Dermis microvascular lymphatic vessel endothelial cell (primary cell): ENCODE measurements at places on chromosomes 5 and 9. TPM values are rescaled to one million over a fixed set of nuclear protein-coding genes. Genes with fewer than 3 reads are reported as not detected.
A peak's percentile ranks its signal among the peaks of the same experiment; 100 is the strongest.

DNA sequence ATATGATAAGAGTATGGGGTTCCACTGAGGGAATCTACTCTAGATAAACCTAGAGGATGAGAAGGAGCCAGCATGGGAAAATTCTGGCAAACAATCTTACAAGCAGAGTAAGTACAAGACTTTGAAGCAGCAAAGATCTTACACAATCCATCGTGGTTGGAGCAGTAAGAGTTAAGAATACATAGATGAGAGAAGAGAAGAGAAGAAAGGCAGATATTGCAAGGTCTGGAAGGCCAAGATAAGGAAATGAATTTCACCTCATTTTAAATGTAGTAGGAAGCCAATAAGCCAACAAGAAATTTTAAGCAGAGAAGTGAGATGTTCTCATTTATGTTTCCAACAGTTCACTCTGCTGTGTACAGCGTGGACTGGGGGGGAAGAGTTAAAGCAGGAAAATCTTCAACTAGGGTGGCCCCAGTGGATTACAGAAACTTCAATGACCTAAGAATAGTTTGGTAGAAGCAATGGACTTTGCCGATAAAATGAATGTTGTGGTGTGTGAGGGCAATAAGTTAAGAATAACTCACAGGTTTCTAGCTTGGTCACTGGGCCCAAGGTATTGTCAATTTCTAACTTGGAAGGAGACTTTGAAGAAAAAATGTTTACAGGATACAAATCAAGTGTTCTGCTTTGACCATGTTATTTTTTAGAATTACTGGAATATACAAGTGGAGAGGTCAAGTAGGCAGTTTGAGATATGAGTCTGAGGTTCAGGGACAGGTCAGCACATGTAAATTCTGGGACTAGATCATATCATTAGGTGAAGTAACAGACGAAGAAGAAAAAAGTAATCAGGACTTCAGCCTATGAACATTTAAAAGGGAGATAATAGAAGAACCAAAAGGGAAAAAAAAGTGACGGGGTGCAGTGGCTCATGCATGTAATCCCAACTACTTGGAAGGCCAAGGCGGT is 12.1 kb upstream of the ISOC1 start:
- DNase-seq, result no peak

PSD2 gene
- under 0.01 TPM in 1 of 2 replicates, not detected in the other for total RNA-seq

SREK1IP1 gene
- 13.5 and 13.6 TPM in 2 replicates for total RNA-seq

DNA sequence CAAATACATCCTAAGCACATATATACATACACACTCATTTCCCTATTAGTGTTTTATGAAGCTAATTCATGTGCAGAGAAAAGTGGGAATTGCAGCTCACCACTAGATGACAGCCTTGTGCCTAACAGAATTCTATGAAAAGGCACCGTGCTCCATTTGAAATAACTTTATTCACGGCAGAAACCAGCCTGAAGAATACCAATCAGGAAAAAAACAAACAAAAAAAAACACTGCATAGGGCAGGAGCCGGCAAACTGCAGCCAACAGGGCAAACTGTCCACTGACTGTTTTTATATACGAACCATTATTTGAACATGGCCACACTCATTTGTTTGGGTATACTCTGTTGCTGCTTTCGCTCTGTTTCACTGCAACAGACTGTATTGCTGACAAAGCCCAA is 33.6 kb downstream of the ERMP1 start:
- DNase-seq, result peak; percentile 52

DNA sequence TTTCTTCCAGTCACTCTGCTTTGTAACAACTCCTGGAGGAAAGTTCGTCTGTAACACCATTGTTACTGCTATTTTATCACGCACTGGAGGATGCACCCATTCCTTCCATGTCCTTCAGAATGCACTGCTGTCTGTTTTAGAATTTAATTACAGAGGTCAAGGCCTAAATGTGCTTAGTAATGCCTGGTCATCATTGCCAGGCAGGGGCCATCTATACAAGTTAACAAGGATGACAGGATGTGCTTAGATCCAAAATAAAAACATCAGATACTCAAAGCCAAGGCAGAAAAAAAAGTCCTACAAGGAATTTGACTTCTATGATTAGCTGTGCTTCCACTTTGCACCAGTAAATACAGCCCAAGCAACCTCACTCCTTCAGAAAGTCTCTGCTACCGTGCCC is 371.4 kb downstream of the SEMA5A start:
- no peak for DNase-seq
